ENCODE measurements at places on chromosomes 2 and 18. TPM values are rescaled to one million over a fixed set of nuclear protein-coding genes. Genes with fewer than 3 reads are reported as not detected.
A peak's percentile ranks its signal among the peaks of the same experiment; 100 is the strongest.

DNA sequence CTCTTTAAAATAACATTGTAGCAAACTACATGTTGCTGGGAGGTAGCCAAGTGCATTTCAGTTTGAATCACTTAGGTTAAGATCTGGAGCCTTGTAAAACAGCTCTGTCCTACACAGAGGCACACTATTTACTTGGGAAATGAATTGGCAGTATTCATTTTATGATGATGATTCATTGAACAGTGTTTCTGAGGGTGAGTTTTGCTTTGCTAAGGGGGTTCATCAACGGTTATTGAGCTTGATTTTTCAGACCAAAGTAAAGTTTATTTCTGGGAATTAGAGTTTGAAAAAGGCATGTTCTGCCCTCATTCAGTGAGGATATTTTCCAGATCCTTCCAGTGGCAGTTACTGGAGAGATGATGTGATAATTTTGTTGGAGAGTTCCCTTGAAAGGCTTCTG, 55.6 kb downstream of the CCDC85A start:
- no peak for DNase-seq
- H3K4me3 ChIP-seq, result no peak overlapping the region
- H3K27me3 ChIP-seq, result no peaks in the 10 kb centered on the region

- H3K4me3 ChIP-seq, result no peak overlapping the region
- no peak for DNase-seq
- no peaks in the 10 kb centered on the region for H3K4me1 ChIP-seq
- no peaks in the 10 kb centered on the region for H3K36me3 ChIP-seq
Measured at GRCh38 chr2:62554440-62554839, 48.4 kb upstream of the TMEM17 start.

- H3K27me3 ChIP-seq, result no peaks in the 10 kb centered on the region
- DNase-seq, result no peak
- no peak overlapping the region for H3K27ac ChIP-seq
- H3K4me3 ChIP-seq, result no peak overlapping the region
Measured at GRCh38 chr2:62785216-62785615, 79.7 kb downstream of the EHBP1 start.

GRCh38 chr2:26068602-26069298, 34.9 kb downstream of the RAB10 start:
- H3K4me3 ChIP-seq, result peak overlapping the region; percentile 39
- H3K27ac ChIP-seq, result peak overlapping the region; percentile 72
- peaks cover 5% of the 10 kb centered on the region for H3K36me3 ChIP-seq
- H3K4me1 ChIP-seq, result peaks cover 30% of the 10 kb centered on the region
- no peaks in the 10 kb centered on the region for H3K27me3 ChIP-seq

DNA sequence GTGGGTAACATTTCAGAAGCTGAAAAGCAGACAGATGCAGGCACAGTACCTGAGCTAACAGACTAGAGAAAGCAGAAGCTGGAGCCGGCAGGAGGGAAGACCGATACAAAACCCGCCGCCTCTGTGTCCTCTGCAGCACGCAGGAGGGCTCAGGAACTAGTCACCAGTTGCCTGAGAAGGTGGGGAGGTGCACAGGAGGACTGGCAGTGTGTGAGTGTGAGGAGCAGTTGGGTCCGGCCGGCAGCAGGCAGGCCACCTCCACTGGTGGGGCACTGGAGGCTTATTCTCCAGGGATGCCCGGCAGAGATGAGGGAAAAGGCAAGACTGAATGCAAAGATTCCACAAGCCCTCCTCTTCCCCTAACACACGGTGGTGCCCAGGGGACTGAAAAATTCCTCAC, 18.2 kb downstream of the ERCC3 start:
- DNase-seq, result no peak
- no peak overlapping the region for H3K4me3 ChIP-seq
- no peak overlapping the region for H3K27ac ChIP-seq
- no peaks in the 10 kb centered on the region for H3K4me1 ChIP-seq
- peaks cover 80% of the 10 kb centered on the region for H3K36me3 ChIP-seq

RABL2A gene
- total RNA-seq, result 22.5 TPM

DNA sequence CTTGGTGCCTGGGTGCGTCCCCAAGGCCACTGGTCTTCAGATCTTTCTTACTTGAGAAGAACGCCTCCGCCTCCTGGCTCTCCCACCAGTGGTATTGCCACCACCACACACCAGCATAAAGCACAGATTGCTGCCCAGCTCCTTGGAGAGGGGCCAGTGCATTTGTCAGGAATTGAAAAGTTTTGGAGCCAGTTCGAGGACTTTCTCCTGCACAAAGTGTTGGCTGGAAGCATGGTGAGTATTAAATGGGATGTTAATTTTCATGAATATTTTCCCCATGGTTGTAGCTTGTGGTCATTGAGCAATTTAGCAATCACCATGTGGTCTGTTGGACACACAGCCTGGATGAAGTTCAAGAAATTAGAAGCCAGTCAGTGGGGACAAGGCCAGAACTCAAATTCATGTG, 684.6 kb upstream of the FANCL start:
- no peak for DNase-seq
- H3K27ac ChIP-seq, result no peak overlapping the region
- H3K4me3 ChIP-seq, result no peak overlapping the region
- no peaks in the 10 kb centered on the region for H3K4me1 ChIP-seq

- H3K27ac ChIP-seq, result no peak overlapping the region
- H3K27me3 ChIP-seq, result no peaks in the 10 kb centered on the region
- H3K36me3 ChIP-seq, result no peaks in the 10 kb centered on the region
- no peak for DNase-seq
- peaks cover 10% of the 10 kb centered on the region for H3K4me1 ChIP-seq
Measured at GRCh38 chr2:156486147-156486546, 50.0 kb downstream of the GPD2 start.

Data from CD4-positive, CD25-positive, alpha-beta regulatory T cell (primary cell).